Posterior cingulate gyrus (tissue), 11 donors: ENCODE measurements at places on chromosomes 7 and 10.

DNA sequence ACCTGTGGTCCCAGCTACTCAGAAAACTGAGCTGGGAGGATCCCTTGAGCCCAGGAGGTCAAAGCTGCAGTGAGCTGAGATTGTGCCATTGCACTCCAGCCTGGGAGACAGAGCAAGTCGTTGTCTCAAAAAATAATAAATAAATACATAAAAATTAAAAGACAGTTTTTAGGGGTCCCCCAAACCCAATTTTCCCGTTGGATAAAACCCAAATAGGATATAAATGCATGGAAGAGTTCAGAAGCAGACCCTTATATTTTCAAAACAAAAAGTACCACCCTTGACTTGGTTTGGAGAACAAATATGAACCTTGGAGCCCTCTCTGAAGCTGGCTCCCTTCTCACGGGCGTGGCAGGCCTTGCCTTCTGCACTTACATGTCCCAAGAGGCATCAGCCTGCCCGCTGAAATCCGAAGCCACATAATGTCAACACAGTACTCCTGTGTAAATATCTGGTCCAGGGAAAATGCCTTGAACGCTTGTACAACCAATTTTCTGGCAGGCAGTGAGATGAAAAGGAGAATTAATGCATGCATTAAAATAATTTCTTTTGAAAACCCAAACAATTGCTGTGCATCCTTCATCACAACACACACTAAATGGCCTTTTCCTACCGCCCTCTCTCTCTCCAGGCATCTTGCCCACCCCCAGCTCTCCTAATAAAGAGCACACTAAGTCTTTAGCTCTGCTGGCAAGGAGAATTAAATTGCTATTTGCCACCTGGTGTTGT is 46.4 kb upstream of the PARD3 start:
- DNase-seq: no peak

DNA sequence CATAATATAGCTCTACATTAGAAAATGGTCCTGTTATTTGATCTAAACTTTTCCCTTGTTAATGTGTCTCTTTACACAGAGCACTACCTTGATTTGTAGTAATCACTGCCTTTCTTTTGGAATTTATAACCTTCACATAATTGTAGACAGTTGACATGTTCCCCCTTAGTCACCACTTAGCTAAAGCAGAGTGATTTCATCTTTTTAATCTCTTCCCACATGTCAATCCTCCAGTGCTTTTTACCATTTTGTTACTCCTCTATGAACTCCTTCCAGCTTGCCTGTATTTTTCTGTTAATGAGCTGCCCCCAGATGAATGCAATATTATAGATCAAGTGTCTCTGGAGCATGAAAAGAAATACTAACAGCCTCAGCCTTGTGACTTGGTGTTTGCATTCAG is 2.6 kb upstream of the PPP1R3A start:
- DNase-seq: no peak

- peak; percentile 38 for DNase-seq
These were observed 3.5 kb downstream of the RASSF4 start for GRCh38 chr10:44962870-44963738.

DNA sequence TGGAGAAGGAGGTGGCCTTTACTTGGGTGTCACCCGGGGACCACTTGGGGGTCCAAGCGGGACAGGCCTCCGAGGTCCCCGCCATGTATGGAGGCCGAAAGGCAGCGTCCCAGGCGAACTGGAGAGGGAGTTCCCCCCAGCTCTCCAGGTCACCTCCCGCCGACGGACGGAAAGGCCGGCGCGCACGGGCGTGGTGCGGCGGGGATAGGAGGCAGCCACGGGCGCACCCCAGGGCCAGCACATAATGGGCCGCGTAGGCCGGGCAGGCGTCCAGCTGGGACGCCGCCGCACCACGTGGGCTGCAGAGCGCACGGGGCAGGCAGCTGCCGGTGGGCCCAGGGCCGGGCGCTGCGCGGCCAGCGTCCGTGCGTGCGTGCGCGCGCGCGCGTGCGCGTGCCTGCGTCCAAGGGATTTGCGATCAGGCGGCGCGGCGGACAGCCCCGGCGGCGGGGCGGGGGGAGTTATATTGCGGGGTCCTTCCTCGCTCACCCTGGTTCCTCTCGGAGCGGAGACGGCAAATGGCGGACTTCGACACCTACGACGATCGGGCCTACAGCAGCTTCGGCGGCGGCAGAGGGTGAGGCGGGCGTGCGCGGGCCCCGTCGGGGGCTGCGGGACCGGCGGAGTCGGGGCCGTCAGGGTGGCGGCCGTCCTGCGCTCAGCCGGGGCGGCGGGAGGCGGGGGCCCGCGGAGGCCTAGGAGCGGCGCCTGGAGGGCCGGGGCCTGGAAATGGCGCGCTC is at the start of gene EIF4H:
TSS of gene EIF4H (plus strand) at position 491 of the 740 bp plus-strand sequence. CDS start at position 519, 28 bp downstream.
- peak; percentile 91 for DNase-seq

GRCh38 chr7:157133304-157133703 is 5.4 kb upstream of the UBE3C start:
- no peak for DNase-seq

DNA sequence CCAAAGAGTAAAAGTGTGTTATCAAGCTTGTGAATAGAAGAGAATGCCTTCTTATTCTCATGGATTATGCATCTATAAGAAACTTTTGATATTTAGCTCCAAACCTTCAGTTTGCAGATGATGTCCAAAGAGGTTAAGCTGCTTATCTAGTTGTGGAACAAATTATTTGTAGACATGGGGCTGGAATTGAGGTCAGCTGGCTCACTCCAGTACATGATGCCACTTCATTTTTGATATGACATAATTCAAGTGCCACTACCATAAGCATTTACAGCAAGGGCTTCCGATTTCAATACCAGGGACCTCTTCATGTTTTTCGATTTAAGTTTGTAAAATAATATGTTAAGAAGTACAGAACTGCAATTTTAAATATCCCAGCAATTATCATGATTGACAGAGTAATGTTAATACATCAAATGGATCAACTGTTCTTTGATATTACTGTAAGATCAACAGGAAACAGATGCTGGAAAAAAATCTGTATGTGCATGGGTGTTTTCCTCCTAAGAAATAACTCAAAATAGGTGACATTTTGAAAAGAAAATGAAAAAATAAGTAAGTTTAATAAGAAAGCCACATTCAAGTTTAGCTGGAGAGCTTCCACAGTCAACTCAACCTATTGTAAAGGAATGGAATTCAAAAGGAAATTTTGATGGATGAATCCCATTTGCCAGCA is 12.7 kb downstream of the FAM3C start:
- no peak for DNase-seq

DNA sequence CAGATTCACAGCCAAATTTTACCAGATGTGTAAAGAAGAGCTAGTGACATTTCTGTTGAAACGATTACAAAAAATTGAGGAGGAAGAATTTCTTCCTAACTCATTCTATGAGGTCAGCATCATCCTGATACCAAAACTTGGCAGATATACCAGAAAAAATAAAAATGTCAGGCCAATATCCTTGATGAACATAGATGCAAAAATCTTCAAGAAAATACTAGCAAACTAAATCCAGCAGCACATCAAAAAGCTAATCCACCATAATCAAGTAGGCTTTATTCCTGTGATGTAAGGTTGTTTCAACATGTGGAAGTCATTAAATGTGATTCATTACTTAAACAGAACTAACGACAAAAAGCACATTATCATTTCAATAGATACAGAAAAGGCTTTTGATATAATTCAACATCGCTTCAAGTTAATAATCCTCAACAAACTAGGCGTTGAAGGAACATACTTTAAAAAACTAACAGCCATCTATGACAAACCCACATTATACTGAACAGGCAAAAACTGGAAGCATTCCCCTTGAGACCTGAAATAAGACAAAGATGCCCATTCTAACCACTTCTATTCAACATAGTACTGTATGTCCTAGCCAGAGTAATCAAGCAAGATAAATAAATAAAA is 807.7 kb upstream of the ZWINT start:
- DNase-seq: no peak

DNA sequence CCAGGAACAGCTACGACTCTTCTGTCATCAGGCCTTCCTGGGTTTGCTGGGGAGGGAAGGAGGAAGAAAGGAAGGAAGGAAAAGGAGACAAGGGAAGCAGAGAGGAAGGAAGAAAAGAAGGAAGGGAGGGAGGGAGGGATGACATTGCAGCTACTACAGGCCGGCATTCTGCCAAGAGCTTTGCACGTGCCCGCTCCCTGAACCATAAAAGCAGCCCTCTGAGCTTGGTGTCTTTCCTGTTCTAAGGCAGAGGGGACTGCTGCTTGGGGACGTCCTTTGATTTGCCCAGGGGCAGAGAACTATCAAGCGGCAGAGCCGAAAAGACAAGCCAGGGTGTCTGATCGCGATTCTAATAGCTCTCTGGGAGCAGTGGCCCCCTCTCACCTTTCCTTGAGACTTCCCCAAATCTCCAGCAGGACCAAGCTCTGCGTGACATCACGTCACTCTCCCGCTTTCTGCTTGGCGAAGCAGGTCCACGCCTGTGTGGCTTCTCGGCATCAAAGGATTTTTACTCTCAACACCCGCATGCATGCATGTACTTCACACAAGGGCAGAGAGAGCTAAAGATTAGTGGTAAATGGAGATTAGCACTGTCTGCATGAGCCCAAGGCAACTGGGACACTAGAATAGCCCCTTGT is 167.8 kb upstream of the AUTS2 start:
- peak; percentile 28 for DNase-seq

- DNase-seq: no peak
These were observed 24.2 kb downstream of the CRTAC1 start for GRCh38 chr10:98006266-98006665.

- no peak for DNase-seq
These were observed 101.6 kb upstream of the KCND2 start for GRCh38 chr7:120171406-120171805.

DNA sequence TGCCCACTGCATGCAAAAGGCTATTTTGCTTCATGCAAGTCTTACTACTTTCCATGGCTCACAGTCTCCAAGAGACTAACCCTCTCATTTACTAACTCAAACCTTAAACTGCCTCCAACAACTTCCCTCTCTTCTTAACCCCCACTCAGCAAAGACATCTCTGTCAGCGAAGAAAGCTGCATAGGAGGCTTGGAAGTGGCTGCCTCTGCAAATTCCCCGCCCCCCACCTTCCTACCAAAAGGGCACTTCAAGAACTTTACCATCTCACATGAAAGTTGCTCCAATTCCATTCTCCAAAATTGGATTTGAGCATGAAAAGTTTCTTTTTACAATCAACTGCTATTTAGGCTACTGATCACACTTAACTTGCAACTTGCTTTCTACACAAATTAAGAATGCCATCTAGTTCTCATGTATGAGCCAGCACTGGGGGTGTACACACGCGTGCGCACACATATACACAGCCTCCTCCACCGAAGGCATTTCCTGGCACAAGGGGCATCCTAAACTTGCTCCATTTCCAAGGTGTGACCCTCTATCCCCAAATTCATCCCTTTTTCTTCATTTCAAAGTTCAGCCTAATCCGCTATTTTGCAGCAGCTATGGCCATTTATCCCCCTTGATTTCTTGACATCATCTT is 1.8 kb downstream of the CCDC6 start:
- no peak for DNase-seq

- no peak for DNase-seq
These were observed 4.6 kb downstream of the MGAM start for GRCh38 chr7:142000244-142000643.
